ENCODE measurements at places on chromosomes 6 and 20.

DNA sequence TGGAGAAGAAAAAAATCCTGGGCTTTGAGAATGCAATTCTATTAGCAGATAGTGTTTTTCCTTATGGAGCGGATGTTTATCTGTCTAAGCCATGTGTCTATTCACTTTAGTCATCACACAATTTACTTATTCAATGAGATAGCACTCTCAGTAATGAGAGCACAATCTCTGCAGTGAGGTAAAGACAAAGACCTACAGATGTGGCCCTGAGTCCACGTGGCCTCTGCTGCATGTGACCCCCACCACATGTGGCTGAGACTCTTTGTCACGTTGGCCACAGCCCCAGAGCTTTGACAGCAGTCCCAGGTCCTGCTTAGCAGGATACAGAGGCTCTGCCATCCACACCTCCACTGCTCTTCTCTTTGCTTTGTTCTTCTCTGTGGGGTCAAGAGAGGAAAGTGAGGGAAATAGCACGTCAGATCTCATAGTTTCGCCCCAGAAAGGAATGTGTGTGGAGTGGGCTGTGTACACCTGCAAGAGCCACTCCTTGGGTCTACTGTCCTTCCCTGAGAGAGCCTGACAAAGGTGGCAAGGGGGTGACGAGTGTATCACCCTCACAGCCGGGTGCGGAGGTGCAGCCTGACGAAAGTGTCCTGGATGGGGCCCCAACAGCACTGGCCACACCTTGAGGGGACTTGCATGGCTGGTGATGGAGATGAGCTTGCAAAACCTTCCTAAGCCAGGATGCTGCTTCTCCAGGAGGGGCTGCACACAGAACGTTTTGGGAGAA, 40.7 kb downstream of the ZNF831 start:
- DNase-seq, result no peak

GRCh38 chr6:44253307-44254101, 3.8 kb downstream of the SLC35B2 start:
- peak; percentile 49 for DNase-seq

GRCh38 chr20:48547664-48548063, 280.1 kb downstream of the PREX1 start:
- DNase-seq, result no peak

GRCh38 chr6:11497107-11497506, 40.4 kb upstream of the TMEM170B start:
- DNase-seq, result no peak

DNA sequence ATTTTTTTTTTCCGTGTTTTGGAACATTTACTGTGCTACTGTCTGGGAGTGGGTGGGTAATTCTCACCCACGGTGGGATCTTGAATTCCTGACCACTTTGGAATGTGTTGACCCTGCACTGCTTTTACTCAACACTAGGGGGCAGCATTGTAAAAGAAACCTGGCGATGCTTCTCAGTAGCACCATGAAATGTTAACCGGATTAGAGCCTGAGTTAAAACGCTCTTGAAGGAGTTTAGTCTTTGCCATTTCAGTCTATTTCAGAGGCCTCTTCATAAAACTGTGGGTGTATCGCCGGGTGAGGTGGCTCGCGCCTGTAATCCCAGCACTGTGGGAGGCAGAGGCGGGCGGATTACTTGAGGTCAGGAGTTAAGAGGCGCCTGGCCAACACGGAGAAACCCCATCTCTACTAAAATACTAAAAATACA, 114.4 kb upstream of the PRND start:
- DNase-seq, result peak; percentile 70

GRCh38 chr6:13677878-13678254, 33.8 kb downstream of the RANBP9 start:
- no peak for DNase-seq

- no peak for DNase-seq
These were observed 38.1 kb downstream of the ECT2L start for GRCh38 chr6:138833816-138834539.

DNA sequence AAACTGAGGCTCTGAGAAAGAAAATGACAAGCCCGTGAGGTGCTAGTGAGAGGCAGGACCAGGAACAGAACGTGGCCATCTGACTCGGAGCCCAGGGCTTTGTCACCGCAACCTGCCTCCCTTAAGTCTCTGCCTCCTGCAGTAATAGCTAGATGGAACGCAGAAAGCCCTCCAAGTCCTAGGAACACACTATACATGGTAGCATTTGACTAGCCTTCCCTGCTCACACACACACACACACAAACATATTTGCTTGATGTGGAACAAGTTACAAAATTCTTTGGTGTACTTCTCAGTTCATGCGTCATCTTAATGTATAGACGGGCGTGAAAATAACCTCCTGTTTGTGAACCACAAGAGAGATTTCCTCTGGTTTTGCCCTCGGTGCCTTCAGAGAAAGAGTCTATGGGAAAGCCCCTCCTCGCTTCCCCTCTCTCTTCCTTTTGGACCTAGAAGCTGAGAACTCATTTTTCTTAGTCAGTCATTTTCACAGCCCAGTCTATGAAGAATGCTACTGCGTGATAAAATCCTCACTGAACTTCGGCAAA, 38.8 kb downstream of the C6orf52 start:
- DNase-seq, result no peak

DNA sequence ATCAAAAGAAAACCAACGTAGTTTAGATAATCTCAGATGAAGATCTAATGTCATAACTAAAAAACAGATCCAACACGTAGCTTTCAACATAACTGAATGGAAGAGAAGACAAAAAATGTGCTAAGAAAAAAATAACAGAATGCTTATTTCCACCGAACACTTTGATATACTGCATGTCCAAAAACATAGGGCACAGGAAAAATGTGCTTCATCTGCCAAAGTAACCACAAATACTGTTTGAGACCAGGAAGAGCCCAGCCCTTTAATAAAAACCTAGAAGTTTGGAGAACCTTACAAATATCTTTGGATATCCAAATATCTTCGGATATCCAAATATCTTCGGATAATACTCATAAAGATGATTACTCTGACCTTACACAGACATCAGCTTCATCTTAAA, 19.8 kb downstream of the LAMA4 start:
- DNase-seq, result no peak

DNA sequence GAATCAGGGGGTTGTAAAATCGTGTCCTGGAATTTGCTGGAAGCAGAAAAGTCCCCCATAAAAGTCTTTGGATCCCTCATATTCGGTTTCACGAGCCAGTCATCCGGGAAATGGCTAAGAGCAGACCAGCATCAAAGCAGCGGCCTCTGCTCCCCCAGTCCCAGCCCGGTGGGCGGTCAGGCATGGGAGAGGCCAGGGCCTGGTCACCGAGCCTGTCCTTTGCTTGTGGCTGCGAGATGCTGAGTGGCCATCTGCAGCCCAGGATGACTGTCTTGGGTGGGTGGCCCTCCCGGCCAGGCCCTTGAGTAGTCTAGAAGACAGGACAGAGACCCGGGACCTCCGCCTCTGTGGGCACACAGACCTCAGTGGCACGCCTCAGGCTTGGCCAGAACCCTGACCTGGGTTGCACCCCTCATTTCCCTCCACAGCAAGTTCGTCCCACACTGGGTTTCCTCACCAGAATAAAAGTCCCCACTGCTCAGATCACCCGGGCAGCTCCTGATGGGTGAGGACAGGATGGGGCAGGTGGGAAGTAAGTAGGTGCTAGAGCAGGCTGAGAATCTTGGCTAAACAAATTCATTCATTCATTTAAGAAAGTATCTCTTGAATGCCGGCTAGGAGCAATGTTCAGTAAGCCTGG, 172.1 kb downstream of the BMP7 start:
- no peak for DNase-seq

DNA sequence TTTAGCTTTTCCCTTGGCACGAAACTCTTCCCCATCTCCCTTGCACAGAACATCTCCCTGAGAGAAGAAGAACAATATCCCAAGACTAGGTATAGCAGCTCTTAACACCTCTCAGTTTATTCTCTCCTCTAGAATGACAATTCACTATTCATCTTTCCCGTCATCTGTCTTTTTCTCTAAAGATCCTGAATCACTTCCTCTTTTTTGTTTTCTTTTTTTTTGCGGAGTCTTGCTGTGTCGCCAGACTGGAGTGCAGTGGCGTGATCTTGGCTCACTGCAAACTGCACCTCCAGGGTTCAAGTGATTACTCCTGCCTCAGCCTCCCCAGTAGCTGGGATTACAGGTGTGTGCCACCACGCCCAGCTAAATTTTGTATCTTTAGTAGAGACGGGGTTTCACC, 574.4 kb upstream of the MAP3K7 start:
- DNase-seq, result no peak

DNA sequence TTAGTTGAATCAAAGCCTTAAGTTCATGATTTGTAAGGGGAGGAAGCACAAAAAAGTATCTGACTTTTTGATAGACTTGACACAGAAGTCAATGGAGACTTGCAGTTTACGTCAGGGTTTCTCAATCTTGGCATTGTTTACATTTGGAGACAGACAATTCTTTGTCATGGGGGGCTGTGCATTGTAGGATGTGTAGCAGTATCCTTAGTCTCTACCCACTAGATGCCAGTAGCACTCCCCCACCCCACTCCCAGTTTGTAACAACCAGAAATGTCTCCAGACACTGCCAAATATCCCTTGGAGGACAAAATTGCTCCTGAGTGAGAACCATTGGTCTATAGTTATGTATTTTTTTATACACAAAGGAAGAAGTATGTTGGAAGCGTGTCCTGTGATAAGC, 434.1 kb downstream of the RFPL4B start:
- no peak for DNase-seq

DNA sequence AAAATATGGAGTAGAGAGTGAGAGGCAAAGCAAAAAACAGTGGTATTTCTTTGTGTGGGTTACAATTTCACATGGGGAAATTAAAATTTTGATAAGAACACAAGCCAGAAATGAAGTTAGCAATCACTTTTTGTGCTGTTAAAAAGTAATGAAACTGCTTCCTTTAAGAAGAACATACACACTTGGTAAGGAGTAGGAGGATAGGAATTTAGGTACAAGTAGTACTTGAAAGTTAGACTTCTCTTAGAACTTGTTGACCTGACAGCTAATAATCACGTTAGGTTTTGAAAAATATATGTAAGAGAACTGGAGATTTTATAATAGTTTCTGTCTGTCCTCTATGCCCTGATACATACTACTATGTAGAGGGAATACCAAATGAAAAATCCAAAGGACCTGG, 260.8 kb downstream of the ADGRB3 start:
- DNase-seq, result no peak

- no peak for DNase-seq
These were observed 108.7 kb downstream of the CARMIL1 start for GRCh38 chr6:25387911-25388310.

- DNase-seq, result no peak
These were observed 26.8 kb downstream of the KIF3B start for GRCh38 chr20:32304131-32304746.

- no peak for DNase-seq
These were observed 73.5 kb downstream of the SOX4 start for GRCh38 chr6:21666853-21667681.

DNA sequence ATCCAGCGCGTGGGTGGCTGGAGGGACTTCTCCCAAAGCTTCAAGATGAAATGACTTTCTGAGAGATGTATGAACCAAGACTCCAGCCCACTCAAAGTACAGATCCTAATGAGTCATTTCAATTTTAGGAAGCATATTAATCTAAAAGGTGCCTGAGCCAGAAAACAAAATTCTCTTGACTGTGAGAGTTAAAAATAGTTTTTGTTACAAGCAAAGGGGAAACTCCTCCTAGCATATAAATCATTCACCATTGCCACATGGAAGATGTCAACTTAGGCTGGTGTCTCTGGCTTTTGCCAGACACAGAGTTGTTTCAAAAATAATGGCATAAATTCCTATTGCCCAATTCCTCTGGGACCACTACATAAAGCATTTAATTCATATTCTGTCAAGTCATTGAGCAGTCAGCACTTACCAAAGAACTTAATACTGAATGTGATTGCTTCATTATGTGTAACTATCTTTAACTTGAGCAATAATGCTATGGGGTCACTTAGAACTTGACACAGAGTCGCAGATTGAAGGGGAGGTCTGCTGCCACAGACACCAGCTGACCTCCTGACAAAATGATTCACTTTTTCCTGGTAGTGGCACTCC, 280.6 kb downstream of the SLC35F1 start:
- DNase-seq, result no peak

- no peak for DNase-seq
These were observed 78.0 kb downstream of the DZANK1 start for GRCh38 chr20:18388860-18389259.

DNA sequence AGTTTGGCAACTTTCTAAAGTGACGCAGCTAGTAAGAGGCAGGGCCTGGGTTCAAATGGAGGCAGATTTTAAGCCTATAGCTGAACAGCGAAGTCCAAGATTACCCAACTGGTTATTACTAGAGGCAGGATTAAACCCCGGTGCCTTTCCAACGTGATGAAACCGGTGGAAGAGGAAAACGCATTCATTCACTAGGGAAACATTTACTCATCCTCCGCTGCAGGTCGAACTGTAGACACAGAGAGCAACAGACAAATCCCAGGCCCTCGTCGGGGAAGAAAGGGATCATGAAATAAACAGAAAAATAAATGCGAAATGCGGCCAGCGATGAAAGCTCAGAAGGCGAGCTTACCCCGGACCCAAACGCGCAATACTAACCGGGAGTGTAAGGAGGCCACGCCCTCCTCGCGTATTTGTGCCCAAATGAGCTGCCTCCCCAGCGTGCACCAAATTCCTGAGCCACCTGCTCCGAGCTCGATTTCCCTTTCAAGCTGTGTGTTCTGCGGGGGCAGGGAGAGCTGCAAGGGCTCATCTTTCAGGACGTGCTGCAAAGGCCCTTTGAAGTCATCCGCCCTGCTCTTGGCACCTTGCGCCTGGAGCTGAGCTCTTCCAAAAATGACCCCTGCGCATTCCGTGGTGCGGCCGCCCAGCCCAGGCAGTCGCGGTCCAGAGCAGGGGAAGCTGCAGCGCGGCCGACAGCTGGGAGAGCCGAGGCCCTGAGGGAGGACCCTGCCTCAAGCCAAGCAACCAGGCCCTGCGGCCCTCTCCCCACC, 46.9 kb downstream of the PDYN start:
- no peak for DNase-seq

- DNase-seq, result no peak
These were observed 136.3 kb upstream of the ZNF184 start for GRCh38 chr6:27608916-27609883.

DNA sequence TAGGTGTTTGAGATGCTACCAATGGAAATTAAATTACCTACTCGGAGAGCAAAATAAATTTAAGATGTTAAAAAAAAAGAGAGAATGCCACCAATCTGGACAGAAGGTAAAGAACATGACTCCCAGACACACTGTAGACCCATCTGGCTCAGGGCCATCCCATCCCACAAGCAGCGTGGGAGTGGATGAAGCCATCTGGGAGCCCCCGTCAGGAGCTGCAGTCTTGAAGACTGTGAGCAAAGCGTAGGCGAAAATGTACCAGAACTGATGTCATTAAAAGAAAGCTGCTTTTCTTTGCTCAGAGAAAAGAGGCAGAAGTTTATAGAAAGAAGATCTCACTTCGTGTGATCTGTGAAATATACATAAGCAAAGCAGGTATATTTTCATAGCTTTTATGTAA, 815.7 kb downstream of the QKI start:
- DNase-seq, result no peak

DNA sequence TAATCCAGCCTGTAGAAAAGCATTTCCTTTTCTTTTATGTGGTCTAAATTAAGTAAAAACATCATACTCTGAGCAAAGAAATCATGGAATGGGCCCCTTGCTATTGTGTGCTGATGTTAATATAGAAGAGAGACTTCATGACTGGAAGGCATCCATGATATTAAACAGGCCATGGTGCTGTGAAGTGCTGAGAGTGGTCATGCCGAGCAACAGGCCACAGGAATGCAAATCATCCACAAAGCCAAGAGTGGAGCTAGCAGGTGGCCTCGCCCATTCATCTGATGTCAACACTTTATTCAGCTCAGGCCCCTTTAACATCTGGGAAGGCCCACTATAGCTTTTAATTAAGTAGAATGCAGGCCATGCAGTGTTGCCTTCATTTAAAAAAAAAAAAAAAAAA, 115.2 kb upstream of the HMGCLL1 start:
- DNase-seq, result no peak
